ENCODE measurements at places on chromosomes 12 and 14.

DNA sequence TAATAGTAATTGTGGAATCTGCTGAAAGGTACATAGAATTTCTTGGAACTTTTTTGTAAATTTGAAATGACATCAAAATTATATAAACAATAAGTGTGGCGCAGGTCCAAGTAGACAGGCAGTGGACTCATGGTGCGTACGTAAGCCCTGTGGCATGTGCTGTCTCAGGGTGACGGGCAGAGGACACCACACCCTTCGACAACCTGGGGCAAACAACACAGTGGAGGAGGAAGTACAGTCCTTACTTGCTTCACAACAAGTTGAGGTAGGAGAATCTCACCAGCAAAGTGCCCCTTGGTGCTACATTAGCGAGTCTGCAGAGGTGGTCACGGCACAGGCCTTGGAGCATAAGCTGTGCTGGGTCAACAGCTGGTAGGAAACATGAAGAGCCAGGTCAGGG, 180.9 kb downstream of the AEBP2 start:
- DNase-seq = no peak

- DNase-seq = no peak
These were observed 42.7 kb upstream of the CDKN3 start for GRCh38 chr14:54354096-54354495.

DNA sequence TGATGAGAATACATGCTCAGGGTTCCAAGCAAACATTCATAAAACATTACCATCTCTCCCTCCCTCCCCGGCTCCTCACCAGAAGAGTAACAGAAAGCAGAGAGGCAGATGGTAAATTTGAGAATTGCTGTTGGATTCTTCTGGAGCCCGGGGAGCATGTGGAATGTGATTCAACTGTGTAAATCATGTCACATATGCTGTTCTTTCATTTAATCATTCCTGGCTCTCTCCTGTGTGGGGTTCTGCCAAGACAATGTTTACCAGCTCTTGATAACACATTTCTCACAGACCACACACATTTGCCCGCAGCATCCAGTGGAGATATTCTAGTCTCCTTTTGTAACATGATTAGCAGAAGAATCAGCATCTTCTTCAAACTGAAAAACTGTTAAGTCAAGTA, 23.4 kb upstream of the NR2C1 start:
- no peak for DNase-seq

- DNase-seq = no peak
These were observed 52.0 kb downstream of the SLC38A4 start for GRCh38 chr12:46773586-46774321.

- DNase-seq = no peak
These were observed 5.3 kb downstream of the STYK1 start for GRCh38 chr12:10668526-10668925.

DNA sequence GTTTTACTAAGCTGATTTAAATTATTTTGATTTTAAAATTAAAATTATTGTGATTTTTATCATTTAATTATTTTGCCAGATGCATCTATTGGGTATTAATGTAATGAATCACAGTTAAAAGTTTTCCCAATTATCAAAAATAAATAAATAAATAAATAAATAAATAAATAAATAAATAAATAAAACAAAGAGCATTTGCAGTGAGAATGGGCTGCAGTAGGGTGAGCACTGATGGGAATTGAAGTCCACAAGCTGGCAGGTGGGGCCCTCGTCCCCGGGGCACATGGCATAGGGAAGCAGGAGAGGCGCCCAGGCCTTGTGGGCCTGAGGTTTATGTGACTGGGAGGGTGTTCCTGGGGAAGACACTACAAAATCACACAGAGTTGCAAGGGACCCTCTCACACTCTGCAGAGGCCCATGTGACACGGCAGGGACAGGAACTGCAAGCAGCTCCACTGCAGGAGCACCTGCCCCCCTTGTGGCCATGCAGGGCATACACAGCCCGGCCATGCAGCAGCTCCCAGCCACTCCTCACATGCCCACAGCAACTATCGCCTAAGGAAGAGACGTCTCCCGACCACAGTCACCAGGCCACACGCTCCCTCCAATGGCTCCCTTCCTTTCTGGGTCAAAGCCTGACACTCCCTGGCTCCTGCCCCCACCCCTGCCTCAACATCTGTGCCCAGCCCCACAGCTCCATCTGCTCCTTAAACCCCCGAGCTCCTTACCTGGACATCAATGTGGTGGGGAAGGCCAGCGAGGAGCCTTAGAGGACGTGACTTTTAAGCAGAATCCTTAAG, 256.3 kb upstream of the SFSWAP start:
- no peak for DNase-seq

- no peak for DNase-seq
These were observed 1.7 kb downstream of the MGST1 start for GRCh38 chr12:16349131-16349460.

GRCh38 chr12:29316752-29317151, 64.2 kb downstream of the ERGIC2 start:
- no peak for DNase-seq

DNA sequence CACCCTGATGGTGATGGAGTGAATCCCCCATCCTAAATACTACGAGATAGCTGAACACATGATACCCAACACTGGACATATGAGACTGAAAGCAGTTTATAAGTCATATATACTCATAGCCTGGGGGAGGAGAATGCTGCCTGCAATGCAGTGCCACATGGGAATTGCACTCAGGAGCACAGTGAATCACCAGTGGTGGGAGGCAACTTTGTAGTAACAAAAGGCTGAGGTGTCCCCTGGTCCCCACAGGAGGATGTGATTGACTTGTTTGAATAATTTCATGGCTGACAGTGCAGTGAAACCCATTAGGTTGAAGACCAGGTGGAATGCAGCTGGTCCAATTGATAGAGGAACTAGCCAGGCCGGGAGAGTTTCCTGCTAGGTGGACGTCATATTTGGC, 20.2 kb downstream of the CCDC38 start:
- DNase-seq = no peak

DNA sequence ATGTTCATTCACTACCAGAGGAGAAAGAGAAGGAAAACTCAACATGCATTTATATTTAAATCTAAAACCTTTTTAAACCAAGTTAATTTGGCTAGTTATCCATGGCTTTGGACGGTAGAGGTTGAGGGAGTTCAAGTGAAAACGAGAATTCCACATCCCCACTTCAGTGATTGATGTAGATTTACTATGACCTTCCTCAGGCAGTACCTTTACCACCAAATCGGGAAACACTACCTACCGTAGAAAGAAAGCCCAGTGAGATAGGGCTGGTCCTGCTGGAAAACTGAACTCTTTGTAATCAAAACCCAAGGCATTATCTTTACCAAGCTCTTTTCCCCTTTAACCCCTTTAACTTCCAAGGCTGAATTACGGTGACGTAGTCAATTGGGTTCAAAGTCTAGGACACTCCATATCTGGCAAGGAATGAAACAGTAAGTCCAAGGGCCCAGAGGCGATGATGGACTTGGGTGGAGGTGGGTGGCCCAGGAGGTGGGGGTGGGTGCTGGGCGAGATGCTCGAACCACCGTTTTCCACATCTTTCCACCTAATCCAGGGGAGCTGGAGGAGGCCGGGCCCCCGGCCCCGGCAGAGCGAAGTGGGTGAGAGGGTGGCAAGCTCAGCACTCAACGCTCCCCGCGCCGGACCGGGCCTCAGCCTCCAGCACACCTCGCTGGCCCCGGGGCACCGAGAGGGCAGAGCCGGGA, 618 bp downstream of the SEC23A start:
- peak; percentile 45 for DNase-seq

GRCh38 chr12:77179515-77179914, 114.1 kb upstream of the E2F7 start:
- no peak for DNase-seq

DNA sequence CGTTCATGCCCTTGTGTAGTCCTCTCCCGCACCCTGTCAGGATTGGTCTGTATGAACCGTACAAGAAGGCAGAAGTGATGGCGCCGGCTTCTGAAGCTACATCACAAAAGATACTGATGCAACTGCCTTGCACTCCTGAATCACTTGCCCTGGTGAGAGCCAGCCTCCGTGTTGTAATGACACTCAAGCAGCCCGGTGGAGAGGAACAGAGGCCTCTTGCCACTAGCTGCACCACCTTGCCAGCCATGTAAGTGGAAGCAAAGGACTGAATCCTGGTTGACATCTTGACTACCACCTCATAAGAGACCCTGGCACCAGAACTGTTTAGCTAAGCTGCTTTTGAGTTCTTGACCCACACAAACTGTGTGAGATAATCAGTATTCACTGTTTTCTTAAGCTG, 266.0 kb downstream of the ERC1 start:
- no peak for DNase-seq

DNA sequence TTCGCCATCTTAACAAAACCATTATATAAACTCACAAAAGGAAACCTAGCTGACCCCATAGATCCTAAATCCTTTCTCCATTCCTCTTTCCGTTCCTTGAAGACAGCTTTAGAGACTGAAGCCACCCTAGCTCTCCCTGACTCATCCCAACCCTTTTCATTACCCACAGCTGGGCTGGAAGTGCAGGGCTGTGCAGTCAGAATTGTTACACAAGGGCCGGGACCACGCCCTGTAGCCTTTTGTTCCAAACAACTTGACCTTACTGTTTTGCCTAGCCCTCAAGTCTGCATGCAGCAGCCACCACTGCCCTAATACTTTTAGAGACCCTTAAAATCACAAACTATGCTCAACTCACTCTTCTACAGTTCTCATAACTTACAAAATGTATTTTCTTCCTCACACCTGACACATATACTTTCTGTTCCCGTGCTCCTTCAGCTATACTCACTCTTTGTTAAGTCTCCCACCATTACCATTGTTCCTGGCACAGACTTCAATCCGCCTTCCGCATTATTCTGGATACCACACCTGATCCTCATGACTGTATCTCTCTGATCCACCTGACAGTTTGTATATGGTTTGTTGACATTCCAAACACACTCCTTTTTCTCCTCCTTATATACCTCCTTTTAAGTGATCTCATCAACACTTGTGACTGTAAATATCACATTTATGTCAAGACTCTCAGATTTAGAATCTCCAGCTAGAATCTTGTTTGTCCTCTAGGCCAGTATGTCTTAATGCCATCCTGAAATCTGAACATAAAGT, 208.7 kb downstream of the KITLG start:
- no peak for DNase-seq

GRCh38 chr14:74974364-74975058, 19.1 kb upstream of the PGF start:
- no peak for DNase-seq

GRCh38 chr12:108664338-108665258, 30.9 kb upstream of the SELPLG start:
- no peak for DNase-seq

- DNase-seq = no peak
These were observed 276.8 kb downstream of the PCNX1 start for GRCh38 chr14:71183876-71184689.

DNA sequence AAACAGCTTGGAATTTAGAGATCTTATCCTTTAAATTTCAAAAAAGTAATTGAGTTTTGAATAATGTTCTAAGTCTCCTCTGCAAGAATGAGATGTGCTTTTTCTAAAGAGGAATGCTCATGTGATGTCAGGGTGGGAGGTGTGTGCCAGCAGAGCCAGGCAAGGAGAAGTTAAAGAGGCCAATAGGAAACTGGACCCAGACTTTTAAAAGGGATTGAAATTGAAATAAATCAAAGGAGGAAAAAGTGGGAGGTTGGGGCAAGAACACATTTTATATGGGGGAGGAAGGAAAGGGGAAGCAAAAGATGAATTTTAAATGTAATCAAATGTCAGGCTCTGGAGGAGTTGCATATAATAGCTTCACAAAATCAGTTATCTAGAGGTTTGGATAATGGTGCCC, 126.1 kb downstream of the FIGNL2 start:
- DNase-seq = no peak

DNA sequence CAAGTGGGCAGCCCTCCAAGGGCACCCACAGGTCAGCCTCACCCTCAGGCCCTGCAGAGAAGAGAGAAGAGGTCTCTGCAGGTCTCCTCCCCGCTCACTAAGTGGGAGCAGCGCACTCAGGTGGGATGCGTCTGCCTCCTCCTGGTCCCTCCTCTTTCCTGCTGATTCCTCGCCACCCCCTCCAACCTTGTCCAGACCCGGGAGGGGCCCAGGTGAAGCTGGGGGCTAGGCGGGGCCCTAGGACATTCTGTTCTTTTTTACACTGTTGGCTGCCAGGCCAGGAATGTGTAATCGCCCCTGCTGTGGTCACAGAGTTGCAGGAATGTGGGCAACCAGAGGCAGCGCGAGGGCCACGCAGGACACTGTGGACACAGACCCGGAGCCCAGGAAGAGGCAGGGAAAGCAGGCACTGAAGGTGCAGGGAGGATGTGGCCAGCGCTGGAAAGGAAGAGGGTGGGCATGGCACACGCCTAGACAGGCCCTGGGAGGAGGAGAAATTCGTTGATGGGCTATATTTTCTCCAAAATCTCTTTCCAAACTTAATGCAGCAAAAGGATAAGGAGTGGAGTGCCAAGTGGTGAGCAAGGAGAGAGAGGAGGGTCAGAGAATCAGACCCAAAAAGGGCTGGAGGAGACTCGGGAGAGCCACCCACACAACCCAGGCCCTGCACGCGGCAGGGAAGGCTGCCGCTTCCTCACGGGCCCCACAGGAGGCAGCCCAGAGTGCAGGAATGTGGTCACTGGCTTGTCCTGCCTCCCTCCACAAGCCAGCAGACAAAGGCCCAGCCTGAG, 911 bp upstream of the SCNN1A start:
- no peak for DNase-seq

GRCh38 chr14:96272777-96273473, 16.9 kb downstream of the BDKRB1 start:
- DNase-seq = no peak

- no peak for DNase-seq
These were observed 158.4 kb downstream of the C12orf50 start for GRCh38 chr12:87870493-87871460.

- DNase-seq = no peak
These were observed 37.3 kb upstream of the C12orf75 start for GRCh38 chr12:105293187-105293586.
